ENCODE measurements at places on chromosomes 12 and 14. TPM values are rescaled to one million over a fixed set of nuclear protein-coding genes. Genes with fewer than 3 reads are reported as not detected.

AP1G2 gene
- polyA plus RNA-seq: 163 TPM

AKAP3 gene
- polyA plus RNA-seq: 1.6 TPM

INHBC gene
- not detected for polyA plus RNA-seq

LYZ gene
- polyA plus RNA-seq: not detected

SCNN1A gene
- polyA plus RNA-seq: not detected

B4GALNT1 gene
- polyA plus RNA-seq: 152 TPM

TAS2R8 gene
- polyA plus RNA-seq: 0.59 TPM

DPPA3 gene
- not detected for polyA plus RNA-seq

PTPRB gene
- 0.26 TPM for polyA plus RNA-seq

RDH11 gene
- polyA plus RNA-seq: 179 TPM

HRK gene
- polyA plus RNA-seq: 1.4 TPM

TSPAN19 gene
- polyA plus RNA-seq: 4.8 TPM

PDE3A gene
- polyA plus RNA-seq: 0.94 TPM

FLVCR2 gene
- not detected for polyA plus RNA-seq

CISTR gene
- polyA plus RNA-seq: not detected

ZBTB39 gene
- polyA plus RNA-seq: 7.3 TPM

SLCO1B3 gene
- not detected for polyA plus RNA-seq

ADCY6 gene
- 48.2 TPM for polyA plus RNA-seq

IRAK3 gene
- 0.70 TPM for polyA plus RNA-seq

GNG2 gene
- 515 TPM for polyA plus RNA-seq

GRIN2B gene
- 5.3 TPM for polyA plus RNA-seq

TMPRSS12 gene
- not detected for polyA plus RNA-seq

ISCU gene
- 164 TPM for polyA plus RNA-seq

RNU4-1 gene
- polyA plus RNA-seq: under 0.01 TPM

SELPLG gene
- polyA plus RNA-seq: 0.62 TPM

ANKS1B gene
- polyA plus RNA-seq: 67.3 TPM

KLHDC1 gene
- polyA plus RNA-seq: 5.2 TPM

MPHOSPH9 gene
- 66.8 TPM for polyA plus RNA-seq
